ENCODE measurements at places on chromosomes 3 and 15. TPM values are rescaled to one million over a fixed set of nuclear protein-coding genes. Genes with fewer than 3 reads are reported as not detected.

BNC1 gene
- 2.4 TPM for total RNA-seq

CACNA2D2 gene
- total RNA-seq: 7.8 TPM

DNA sequence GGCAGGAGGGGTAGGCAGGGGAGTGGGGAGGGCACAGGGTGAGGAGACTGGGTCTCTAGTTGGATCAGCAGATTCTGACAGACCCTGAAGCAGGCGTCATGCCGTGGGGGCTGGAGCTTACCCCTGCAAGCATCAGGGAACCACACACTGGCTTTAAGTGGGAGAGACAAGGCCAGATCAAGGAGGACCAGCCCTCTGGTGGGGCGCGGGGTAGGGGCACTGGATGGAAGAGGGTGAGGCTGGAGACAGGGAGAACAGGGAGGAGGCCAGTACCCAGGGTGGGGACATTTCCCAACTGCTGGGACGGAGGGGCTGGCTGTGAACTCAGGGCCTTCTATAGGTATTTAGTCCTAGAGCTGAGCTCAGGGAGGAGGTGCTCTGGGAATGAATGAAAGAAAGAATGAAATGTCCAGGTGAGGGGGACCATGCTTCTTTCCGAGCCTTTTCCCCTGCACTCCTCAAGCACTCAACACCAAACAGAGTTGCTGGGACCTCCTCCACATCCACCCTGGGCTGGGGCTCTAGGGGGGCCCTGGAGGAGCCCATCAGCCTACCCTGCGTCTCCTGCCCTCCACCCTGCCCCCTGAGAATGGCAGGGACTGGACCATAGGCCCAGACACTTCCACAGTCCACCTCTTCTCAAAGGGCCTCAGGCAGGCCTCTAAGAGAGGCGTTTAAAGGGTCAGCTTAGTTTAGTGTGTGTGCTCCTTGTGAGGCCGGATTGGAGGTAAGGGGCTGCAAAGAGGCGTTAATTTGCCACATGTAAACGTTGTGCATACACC lies 49.0 kb upstream of the FGD5 start:
- peaks cover 9% of the 10 kb centered on the region for H3K27me3 ChIP-seq
- DNase-seq: peak; percentile 62
- H3K27ac ChIP-seq: no peak overlapping the region
- no peaks in the 10 kb centered on the region for H3K36me3 ChIP-seq
- no peaks in the 10 kb centered on the region for H3K4me1 ChIP-seq
- H3K4me3 ChIP-seq: no peak overlapping the region

- no peak for DNase-seq
- H3K27me3 ChIP-seq: no peaks in the 10 kb centered on the region
- H3K36me3 ChIP-seq: peaks cover 4% of the 10 kb centered on the region
- H3K4me3 ChIP-seq: peak overlapping the region; percentile 79
- peak overlapping the region; percentile 99 for H3K27ac ChIP-seq
Measured at GRCh38 chr3:65952842-65953241, 85.9 kb downstream of the MAGI1 start.

DNA sequence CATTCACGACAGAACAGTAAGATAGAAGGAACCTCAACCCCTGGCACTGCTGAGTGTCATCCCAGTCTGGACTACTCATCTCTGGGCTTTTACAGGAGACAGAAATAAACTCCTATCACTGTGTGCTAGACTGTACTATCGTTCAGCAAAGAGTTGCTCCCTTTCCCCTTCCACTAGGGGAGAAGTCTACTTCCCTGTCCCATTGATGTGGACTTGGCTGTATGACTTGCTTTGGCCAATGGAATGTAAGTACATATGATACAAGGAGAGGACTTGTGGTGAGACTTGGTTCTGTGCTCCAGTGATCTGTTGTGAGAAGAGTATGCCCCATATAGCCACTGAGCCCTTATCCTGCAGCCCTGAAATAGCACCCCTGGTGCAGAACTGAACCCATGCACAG lies 5.3 kb upstream of the KIF7 start:
- DNase-seq: no peak
- peaks cover 25% of the 10 kb centered on the region for H3K27me3 ChIP-seq
- H3K4me3 ChIP-seq: no peak overlapping the region
- H3K27ac ChIP-seq: no peak overlapping the region
- H3K36me3 ChIP-seq: no peaks in the 10 kb centered on the region

DNA sequence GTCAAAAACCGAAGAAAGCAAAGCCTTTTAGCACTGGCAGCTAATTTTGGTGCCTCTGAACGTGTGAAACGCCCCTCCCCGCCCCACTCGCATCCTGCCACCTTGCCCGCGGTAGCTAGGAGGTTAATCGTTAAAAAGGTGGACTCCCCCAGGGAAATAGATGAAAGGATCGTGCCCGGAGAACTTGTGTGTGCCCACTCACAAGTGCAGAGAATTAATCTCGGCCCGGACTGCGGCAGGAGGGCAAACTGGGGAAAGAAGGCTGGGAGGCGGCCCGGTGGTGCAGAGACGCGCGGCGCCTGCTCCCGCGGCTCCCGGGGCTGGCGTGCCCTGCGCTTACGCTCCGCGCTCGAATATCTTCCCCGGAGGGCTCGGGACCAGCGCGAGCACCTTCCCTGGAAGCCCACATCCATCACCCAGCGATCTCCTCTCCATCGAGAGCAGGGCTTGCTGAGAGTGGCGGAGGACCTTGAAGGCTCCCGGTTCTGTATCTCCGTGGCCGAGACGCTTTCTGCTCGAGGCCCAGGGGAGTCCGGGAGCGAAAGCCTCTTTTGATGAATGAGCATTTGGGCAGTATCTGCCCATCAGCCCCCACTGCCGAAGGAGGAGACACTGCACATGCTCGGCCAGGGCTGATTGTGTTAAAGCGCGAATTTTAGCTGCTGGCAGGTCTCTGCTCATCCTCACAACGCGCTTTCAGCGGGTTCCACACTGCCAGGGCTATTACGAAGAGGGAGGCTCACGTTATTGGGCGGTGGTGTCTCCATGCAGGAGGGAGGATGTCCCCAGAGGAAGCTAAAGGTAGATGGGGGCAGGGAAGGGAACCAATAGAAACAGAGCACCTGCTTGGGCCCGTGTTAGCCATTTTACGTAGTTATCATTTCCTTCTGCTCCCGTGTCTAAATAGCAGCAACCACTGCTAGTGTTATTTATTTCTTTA lies 1.3 kb upstream of the SPTSSB start:
- peaks cover 15% of the 10 kb centered on the region for H3K4me1 ChIP-seq
- H3K27me3 ChIP-seq: peaks cover 42% of the 10 kb centered on the region
- peak; percentile 70 for DNase-seq
- H3K4me3 ChIP-seq: peak overlapping the region; percentile 93

GRCh38 chr15:24696842-24697241 lies 21.3 kb downstream of the NPAP1 start:
- no peak for DNase-seq
- H3K27me3 ChIP-seq: no peaks in the 10 kb centered on the region
- no peak overlapping the region for H3K4me3 ChIP-seq
- H3K27ac ChIP-seq: no peak overlapping the region
- H3K36me3 ChIP-seq: no peaks in the 10 kb centered on the region
- H3K4me1 ChIP-seq: no peaks in the 10 kb centered on the region

DNA sequence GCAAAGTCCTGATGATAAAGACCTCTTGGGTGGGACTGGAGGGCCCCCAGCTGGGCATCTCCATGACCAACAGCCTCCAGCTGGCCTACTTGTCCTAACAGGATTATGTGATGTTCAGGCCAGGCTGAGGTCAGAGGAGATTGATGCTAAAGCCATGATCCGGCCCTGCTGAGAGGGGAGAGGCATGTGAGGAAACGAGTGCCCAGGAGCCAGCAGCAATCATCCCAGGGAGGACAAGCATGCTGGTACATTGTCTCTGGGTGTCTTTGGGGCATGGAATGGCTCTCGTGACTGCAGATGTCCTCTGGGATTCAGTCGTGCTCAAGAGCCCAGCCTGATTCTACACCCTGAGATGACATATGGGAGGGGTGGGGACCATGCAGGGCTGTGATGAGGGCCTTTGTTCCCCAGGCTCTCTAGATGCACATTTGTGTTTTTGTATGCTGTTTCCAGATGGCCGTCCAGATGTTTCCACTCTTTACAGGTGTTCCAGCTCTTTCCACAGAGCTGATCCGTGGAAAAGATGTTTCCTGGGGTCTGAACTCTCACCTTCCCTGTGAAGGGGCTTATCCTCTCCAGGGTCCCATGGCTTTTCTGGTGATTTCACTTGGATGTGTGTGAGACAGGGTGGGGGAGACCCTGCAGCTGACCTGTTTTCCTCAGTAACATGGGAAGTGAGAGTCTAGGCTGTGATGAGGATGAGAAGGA lies 20.2 kb downstream of the SLC24A1 start:
- no peak for DNase-seq
- H3K27me3 ChIP-seq: no peaks in the 10 kb centered on the region
- no peak overlapping the region for H3K27ac ChIP-seq

DNA sequence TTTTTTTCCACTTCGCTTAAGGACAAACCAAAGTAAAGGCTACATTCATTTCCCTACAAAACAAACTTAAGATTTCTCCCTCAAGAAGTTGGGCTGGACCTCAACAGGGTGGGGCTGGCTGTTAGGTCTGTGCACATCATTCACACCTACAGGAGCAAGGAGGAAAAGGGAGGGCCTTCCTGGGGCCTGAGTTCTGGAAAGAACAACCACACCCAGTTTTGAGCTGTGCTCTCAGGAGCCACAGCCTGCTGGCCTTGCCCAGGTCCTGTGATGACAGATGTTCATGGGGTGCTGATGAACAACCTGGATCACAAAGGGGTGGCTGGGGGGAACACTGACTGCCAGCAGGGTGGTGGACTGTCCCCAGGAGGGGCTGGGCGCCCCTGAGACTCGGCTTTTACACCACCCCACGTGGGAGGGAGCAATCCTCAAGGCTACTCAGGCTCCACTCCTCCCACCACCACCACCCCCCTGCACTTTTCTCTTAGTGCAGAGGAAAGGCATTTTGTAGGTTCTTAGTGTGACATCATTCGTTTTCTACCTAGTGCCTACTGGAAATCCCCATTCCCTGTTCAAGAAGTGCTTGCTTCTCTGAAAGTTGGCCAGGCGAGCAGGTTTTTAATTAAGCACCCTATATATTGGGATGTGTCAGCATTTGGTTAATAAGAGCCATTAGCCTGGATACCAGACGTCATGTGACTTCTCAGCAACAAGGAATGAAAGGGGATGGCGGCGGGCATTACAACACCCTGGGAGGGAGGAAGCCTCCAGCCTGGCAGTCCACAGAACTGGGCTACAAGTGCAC lies 35.7 kb downstream of the CCNB2 start:
- no peak overlapping the region for H3K27ac ChIP-seq
- peaks cover 22% of the 10 kb centered on the region for H3K36me3 ChIP-seq
- DNase-seq: no peak
- H3K4me1 ChIP-seq: no peaks in the 10 kb centered on the region
- H3K4me3 ChIP-seq: no peak overlapping the region
- no peaks in the 10 kb centered on the region for H3K27me3 ChIP-seq

- H3K27ac ChIP-seq: no peak overlapping the region
- peaks cover 18% of the 10 kb centered on the region for H3K27me3 ChIP-seq
- H3K4me3 ChIP-seq: no peak overlapping the region
- no peaks in the 10 kb centered on the region for H3K36me3 ChIP-seq
Measured at GRCh38 chr3:10927551-10927950, 65.0 kb upstream of the SLC6A1 start.

DNA sequence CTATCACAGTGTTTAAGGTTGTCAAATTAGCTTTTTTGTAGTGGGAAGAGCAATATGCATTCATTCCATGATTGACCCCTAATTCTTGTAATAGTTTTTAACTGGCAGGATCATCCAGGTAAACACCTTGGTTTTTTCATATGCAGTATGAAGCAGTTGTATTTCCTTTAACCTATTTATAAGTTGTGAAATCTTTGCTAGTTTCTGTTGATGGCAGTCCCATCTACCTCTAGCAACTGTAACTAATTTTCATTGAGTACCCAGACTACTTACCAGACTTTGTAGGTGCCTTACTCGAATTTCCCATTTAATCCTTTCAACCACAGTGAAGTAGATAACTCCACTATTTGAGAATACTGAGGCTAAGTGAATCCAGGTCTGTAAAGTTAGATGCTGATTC lies 6.1 kb downstream of the FXR1 start:
- no peaks in the 10 kb centered on the region for H3K27me3 ChIP-seq
- DNase-seq: no peak
- peaks cover 17% of the 10 kb centered on the region for H3K36me3 ChIP-seq
- H3K4me3 ChIP-seq: no peak overlapping the region

- no peaks in the 10 kb centered on the region for H3K4me1 ChIP-seq
- H3K27ac ChIP-seq: no peak overlapping the region
- peaks cover 4% of the 10 kb centered on the region for H3K27me3 ChIP-seq
- no peaks in the 10 kb centered on the region for H3K36me3 ChIP-seq
- no peak overlapping the region for H3K4me3 ChIP-seq
Measured at GRCh38 chr3:69659180-69659910, 79.9 kb upstream of the MITF start.

DNA sequence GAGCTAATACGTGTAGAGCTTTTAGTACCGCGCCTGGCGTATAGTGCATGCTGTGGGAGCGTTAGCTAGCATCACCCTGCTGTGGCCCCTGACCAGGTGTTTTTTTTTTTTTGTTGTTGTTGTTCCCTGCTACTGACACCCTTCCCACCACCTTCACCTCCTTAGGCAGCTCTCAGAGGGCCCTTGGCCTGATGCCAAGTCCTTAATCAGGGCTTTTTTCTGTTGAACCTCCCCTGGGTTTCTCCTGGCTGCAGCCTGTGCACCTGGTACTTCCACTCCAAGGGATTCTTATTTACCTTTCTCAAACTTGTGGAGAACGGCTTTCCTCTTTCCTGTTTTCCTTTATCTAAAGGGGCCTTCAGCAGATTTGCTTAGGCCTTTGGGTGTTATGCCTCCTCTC lies 53.3 kb downstream of the SLC7A14 start:
- no peak overlapping the region for H3K27ac ChIP-seq
- no peak for DNase-seq
- peaks cover 5% of the 10 kb centered on the region for H3K27me3 ChIP-seq
- no peaks in the 10 kb centered on the region for H3K36me3 ChIP-seq

DNA sequence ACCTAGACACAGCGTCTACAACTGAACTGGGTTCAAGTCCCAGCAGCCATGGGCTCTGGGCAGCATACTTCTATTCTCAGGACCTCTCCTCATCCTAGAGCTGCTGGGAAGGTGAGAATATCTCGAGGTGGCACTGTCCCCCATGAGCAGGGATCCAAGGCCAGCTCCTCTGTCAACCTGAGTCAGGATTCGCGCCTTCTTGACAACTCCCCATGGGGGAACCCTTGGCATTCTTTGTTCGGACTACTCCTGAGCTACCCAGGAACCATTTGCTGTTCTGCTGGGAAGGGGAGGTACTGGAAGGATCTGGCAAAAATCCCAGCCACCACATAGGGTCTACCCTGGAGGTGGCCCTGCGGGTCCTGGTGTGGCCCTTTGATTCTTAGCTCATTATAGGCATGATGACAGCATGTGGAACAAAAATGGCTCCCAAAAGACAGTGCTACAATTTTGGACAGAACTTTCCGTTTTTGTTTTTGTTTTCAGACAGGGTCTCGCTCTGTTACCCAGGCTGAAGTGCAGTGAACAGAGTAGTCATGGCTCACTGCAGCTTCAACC lies 22.3 kb downstream of the PLXNB1 start:
- no peaks in the 10 kb centered on the region for H3K27me3 ChIP-seq
- peak; percentile 29 for DNase-seq
- H3K27ac ChIP-seq: no peak overlapping the region
- no peaks in the 10 kb centered on the region for H3K4me1 ChIP-seq
- H3K36me3 ChIP-seq: peaks cover 15% of the 10 kb centered on the region
- no peak overlapping the region for H3K4me3 ChIP-seq
